Stimulated activated CD8-positive, alpha-beta memory T cell treated with anti-CD3 and anti-CD28 coated beads, Interleukin-4, amount 100 ng/mL, for 4 hours (primary cell): ENCODE measurements at places on chromosomes 3 and 15.

GRCh38 chr3:18633002-18633401, 207.9 kb upstream of the SATB1 start:
- no peak for DNase-seq

DNA sequence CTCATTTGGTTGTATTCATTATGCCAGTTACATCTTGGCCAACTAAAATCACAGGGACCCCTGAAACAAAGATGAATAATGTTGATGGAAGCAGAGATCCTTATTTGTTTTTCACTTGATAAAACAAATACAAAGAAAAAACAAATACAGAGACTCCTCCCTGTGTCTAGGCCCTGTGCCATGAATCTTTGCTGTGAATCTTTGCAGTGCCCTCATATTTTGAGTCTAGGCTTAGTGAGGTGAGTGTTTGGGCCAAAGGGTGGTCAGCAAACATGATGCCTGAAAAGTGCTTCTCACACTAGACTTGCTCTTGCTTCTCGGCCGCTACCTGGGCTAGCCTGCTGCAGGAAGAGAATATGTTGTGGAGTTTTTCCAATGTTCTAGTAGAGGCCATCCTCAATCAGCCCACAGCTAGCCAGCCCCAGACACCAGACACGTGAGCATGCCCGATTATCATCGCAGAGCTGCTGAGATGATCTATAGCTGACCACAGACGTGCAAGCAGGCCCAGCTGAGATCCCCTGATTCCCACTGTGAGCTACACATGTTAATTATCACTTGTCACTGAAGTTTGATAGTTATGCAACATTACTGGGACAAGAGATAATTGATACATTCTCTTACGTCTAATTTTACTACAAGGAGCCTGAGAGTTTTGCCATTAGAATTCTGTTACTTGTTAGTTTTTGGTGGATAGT, 191.4 kb downstream of the THRB start:
- no peak for DNase-seq

GRCh38 chr3:170697908-170698307, 112.0 kb upstream of the SLC7A14 start:
- no peak for DNase-seq

- no peak for DNase-seq
Observed at GRCh38 chr3:37029111-37029510, 35.8 kb downstream of the MLH1 start.

DNA sequence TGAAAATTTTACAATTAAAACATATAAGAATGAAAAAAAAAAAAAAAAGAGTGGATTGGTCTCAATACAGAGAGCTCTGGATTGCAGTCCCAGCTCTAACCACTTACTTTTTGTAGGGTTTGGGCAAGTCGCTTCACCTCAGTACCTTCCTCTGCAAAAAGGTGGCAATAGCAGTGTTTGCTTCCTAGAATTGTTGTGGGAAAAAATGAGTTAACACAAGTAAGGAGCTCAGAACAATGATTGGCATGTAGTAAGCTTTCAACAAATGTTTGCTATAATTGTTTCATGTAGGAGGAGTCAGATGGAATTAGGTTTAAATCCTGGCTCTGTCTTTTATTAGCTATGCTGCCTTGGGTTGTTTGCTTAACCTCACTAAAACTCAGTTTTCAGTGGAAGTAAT, 425.2 kb upstream of the TBL1XR1 start:
- no peak for DNase-seq

DNA sequence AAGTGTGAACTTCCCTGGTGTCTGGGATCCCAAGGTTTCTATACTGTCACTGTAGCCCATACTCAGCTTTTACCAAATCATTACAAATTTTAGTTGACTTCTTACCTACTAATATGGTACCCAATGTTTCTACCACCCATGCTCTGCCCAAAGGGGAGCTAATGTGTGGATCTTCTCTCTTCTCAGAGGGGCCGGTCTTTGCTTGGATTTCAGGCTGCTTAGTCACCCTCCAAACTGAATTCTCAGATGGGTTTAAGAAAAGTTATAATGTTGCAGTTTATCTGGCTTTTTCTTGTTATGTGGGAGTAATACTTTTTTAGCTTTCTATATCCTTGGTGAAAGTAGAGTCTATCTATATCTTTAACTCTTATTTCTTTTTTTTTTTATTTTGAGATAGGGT, 67.1 kb upstream of the AKAP13 start:
- no peak for DNase-seq

DNA sequence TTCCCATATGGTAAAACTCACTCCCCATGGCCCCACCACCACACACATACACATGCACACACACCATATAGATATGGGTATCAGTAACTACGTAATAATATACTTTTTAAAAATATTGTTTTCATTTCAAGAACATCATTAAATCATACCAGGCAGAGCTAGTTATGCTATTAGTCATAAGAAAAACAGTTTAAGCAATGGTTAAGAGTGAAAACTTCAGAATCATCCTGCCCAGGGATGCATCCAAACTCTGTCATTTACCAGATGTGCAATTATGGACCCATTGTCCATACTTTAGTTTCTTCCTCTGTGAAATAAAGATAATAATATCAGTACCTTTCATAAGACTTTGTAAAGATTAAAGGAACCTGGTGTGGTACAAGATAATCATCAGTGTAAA, 608.3 kb downstream of the RBMS3 start:
- DNase-seq, result no peak

GRCh38 chr3:82050382-82050781, 288.9 kb upstream of the GBE1 start:
- no peak for DNase-seq

DNA sequence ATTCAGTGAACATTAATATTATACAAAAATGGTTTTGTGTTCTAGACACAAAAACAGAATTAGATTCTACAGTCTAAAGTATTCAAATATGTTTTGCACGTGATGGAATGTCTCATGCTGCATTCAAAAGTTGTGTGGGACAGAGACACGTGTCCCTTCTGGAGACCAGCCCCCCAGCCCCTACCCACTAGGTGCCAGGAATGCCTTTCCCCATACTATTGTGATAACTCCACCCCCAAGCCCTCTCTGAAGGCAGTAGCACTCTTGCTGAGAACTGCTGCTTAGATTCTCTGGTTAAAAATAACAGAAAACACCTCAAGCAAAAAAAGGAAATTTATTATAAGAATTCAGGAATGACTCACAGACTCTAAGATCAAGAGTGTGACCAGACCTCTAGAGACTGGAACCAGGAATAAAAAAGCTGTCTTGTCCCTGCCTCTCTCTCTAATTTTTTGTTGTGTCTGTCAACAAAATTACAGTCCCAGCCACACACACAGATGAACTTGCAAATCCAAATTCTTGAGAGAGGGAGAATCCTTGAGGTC, 57.7 kb downstream of the PXYLP1 start:
- DNase-seq, result no peak

DNA sequence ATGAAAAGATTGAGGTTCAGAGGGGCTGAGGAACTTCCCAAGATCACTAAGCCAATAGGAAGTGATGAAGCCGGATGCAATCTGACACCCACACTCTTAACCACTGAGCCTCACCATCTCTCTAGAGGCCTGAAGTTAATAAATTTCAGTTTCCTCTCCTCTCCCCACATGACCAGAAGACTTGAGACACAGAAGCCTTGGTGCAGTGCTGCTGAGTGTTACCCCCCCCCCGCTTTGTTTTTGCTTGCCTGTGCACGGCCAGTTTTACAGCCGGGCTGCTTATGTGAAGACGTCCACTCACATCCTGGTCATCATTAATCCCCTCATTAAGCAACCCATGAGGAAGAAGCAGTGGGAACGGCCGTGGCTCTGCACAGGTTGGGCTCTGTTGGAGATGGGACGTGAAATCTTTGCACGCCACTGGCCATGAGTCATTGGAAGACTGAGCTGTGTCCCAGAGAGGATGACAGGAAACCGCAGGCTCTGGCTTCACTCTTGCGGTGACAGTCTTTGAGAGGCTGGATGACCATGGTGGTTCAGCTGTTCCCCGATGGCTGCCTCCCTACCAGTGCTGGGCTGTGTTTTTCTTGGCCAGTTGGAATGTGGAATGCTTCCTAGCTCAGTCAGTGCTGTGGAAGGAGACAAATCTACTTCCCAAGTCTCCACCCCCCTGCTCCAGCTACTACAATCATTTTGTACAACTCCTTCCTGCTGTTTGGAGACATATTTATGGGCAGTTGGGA, 232.6 kb upstream of the LRTM1 start:
- DNase-seq, result no peak

DNA sequence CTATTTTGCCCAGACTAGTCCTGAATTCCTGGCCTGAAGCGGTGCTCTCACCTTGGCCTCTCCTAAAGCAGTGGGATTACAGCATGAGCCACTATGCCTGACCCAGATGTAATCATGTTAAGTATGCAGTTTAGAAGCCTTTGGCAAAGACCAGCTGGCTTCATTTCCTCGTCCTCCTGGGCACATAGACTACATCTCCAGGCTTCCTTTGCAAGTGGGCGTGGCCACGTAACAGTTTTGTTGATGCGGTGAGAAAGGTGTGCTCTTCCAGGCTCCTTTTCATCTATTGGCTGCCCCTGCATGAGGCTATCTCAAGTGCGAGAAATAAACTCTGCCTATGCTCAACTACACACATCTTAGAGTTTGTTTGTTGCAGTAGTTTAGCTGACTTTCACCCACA, 13.0 kb downstream of the SV2B start:
- DNase-seq, result no peak

- DNase-seq, result no peak
Observed at GRCh38 chr15:52379395-52380106, 83.9 kb upstream of the MYO5C start.

DNA sequence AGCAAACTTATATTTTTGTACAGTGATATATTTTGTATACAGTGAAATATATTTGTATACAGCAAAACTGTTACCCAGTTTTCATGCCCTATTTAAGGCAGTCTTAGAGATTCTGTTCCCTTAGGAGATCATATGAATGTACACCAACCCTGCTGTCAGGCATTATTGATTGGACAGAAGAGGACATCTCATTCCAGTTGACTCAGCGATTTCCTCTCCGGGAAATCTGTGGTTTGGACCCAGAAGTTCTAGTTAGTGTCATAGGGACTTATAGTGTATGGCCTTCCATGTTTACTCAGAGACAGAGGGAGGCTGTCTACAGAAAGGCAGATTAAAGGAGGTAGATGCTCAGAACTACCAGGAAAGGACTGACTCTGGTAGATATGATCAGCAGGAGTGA, 318.8 kb upstream of the KCNMB2 start:
- DNase-seq, result no peak

- DNase-seq, result no peak
Observed at GRCh38 chr3:59820352-59820934, 770.6 kb upstream of the CFAP20DC start.

GRCh38 chr15:70936326-70936725, 43.7 kb downstream of the LRRC49 start:
- no peak for DNase-seq

DNA sequence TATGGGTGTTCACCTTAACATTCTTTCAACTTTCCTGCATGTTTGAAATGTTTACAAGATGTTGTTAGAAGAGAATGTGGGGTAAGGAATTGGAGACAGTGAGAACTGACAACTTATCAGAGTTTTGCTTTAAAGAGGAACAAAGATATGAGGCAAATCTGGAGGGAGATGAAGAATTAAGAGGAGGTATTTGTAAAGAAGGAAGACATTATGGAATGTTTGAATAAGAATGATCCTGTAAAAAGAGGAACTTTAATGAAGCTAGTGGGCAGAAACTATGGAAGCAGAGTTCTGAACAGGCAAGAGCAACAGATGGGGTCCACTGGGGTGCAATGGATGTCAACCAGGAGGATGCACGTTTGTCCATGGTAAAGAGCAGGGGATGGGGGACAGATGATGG, 27.7 kb downstream of the PLD1 start:
- no peak for DNase-seq
